Stimulated activated CD8-positive, alpha-beta memory T cell treated with anti-CD3 and anti-CD28 coated beads, Interleukin-2, amount 100 ng/mL, for 48 hours (primary cell): ENCODE measurements at places on chromosomes 16 and 17.

DNA sequence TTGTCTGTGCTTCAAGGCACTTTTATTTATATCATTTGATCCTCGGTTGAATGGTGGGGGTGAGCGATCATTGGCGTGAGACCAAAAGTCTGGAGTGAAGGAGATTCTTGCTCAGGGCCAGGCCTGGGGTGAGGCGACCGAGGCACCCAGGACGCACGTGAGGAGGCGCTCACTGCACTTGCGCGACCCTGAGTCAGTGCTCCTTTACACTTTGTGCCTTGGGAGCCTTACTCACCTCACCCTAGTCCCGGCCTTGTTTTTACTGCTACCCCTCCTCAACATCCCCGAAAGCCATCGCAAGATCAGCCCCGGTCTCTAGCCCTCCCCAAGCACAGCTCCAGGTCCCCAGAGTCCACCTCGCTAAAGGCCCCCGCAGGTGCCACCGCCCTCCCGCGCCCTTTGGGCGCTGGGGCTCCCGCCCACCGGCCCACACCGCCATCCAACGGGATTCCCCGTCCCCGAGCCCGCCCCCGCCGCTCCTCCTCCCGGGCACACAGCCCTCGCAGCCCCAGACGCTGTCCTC is 496 bp downstream of the EZH1 start:
- peak; percentile 65 for DNase-seq

DNA sequence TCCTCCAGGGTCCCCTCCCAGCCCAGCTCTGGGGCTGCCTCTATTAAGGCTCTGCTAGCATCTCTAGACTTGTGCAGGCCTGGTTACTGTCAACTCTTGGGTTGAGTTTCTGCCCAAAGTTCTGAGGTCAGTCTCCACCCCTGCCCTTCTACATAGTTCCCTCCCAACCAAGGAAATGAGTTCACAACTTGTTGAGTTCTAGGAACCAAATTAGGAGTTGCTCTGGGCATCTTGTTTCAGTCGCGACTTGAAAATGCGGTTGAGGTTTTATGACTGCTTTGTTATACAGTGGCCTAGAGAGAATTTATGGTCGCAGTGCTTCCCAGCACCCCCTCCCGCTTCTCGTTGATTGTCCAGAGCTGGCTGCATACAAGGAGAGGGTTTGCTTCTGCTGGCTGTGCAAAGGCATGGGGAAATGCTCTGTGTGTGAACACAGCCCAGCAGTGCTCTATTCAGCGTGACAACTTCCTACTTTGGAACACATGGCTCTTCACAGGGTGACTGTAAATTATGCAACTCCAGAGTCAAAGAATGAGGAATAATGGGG is 20.2 kb downstream of the GNAO1 start:
- DNase-seq = no peak

DNA sequence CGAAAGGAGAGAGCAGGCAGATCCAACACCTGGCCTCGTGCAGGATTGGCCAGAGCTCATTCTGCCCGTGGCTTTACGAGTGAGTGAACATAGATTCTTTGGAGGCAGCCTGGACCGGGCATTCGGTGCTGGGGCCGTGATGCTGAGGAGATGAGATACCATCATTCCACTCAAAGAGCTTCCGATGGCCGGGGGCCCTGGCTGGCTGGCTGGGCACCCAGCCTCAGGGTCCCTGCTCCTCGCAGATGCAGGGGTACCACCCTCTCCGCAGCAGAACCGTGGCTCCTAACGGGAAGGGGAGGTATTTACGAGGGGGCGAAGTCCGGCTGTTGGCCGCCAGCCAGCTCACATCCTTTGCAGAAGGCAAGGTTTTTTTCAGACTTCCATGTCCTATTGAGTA is 66.1 kb upstream of the FOXF1 start:
- no peak for DNase-seq

DNA sequence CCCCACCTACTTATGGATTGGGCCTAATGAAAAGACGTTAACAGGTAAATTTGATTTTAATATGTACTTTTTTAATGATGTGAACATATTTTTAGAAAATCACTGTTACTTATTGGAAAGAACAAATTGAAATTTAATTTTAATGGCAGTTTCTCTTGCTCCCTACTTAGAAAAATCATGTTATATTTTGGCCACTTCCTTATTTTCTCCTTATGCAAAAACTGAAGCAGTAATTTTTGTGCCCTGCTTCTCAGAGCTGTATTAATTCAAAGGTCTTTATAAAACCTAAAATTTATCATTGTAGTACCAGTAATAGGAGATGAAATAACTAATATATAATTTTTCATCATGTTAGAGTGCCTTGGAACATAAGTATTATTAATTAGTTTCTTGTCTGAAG is 2.8 kb downstream of the ZPBP2 start:
- DNase-seq = no peak

DNA sequence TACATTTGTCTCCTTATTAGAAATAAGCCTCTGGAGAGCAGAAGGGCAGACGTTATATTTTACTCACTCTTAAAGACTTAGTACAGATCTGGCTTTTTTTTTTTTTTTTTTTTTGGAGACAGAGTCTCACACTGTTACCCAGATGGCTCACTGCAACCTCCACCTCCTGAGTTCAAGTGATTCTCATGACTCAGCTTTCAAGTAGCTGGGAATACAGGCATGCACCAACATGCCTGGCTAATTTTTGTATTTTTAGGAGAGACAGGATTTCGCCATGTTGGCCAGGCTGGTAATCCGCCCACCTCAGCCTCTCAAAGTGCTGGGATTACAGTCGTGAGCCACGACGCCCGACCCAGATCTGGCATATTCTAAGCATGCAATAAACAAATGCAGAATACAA is 36.4 kb upstream of the TMEM97 start:
- DNase-seq = no peak
